ENCODE measurements at places on chromosomes 7 and 10.

GRCh38 chr10:12822893-12823170, 178.7 kb downstream of the CCDC3 start:
- DNase-seq: no peak

GRCh38 chr7:16211402-16211925, 209.9 kb downstream of the CRPPA start:
- no peak for DNase-seq

- no peak for DNase-seq
Measured at GRCh38 chr10:48412933-48413332, 106.5 kb downstream of the MAPK8 start.

DNA sequence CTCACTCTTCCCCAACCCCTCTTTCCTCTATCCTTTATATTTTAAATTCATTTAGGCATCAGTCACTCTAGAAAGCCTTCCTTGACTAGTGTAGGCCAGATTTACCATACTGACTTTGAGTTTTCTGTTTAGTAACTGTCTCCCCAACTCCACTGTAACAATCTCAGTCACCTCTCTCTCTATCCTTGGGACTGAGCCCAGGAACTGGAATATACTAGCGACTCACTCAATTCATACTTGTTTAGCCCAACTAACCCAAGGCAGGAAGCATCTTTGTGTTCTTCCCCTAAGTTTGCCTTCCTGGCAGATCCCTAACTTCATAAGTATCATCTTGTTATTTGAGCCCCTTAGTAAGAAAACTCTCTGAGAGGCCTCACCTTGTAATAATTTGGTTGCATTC, 19.1 kb downstream of the PLCE1 start:
- DNase-seq: no peak

GRCh38 chr10:19815036-19815730, 1.0 kb upstream of the PLXDC2 start:
- DNase-seq: no peak

DNA sequence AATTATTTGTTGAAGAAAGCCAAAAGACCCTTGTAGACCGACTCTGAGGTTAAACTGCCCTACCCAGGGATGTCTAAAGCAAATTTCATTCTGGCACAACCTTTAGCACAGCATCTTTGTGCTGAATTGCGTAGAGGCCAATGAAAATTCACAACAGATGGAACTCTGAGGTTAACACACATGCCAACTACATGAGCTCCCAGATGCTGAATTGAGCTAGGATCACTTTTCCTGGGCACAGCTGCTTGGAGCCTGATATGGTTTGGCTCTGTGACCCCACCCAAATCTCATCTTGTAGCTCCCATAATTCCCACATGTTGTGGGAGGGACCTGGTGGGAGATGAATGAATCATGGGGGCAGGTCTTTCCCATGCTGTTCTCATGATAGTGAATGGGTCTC, 158.0 kb upstream of the PTN start:
- no peak for DNase-seq

- DNase-seq: no peak
Measured at GRCh38 chr10:19918794-19919193, 102.6 kb downstream of the PLXDC2 start.

GRCh38 chr7:27204851-27205322, 5.0 kb upstream of the HOXA13 start:
- no peak for DNase-seq

DNA sequence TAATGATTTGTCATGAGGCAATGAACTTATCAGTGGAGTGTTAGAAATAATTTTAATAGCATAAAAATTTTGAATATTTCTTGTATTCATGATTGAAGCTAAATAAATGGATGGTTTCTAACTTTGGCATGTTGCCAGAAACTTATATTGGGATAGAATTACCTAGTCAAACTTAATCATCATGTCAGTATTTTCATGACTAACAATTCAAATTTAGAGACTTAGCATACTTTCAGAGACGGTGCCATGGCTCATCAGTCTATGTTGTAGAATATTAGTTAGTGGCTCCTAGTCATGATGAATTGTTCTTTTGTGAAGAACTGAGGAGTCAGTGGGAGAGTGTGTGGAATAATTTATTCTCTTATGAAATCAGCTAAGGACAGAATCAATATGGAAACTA, 599.6 kb upstream of the POT1 start:
- DNase-seq: no peak

DNA sequence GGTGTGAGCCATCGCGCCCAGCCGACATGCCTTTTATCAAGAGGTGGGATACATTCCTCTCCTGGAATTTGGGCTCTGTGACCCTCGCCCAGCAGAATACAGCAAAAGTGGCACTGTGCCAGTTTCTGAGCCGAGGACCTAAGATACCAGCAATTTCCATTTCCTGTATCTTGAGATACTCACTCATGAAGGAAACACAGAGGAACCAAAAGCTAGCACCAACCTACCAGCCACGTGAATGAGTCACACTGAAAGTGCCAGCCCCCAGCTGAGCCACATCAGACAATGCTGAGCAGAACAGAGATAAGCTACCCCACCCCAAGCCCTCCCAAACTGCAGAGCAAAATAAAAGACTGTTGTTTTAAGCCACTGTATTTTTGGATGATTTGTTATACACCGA, 56.3 kb downstream of the CACUL1 start:
- peak; percentile 30 for DNase-seq

DNA sequence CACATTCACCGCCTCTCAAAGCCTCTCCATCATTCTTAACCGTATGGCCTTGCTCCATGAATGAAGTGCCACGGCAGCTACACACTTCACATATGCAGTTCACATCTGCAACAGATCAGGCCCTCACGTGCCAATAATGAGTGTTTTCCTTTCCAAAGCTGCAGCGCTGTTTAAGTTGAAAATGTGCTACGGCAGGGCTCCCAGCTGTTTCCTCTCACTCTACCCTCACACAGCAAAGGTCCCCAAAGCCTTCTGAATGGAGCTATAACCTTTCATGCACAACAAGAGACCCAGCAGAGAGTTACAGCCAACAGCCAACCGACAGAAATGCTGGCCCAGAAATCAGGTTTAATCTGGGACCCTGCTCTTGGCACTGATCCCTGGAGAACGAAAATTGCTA, 236.1 kb downstream of the ELMO1 start:
- DNase-seq: no peak

- no peak for DNase-seq
Measured at GRCh38 chr10:43134126-43134905, 3.9 kb upstream of the CSGALNACT2 start.

DNA sequence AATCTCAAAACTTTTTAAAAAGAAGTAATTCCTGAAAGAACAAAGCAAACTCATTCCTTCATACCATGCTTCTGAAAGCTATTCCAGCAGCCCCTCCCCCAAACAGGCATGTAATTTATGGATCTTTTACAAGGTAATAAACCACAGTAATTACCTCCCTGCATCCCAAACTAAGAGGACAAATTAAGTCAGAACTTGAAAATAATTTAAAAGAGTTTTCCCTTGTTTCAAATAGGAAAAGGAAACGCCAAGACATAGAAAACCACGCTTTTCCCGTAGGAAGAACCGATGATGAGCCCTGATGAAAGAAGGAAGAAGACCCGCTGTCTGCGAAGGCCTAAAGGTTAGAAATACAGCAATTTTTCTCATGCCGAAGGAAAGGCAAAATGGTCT, 8.9 kb downstream of the HOXA4 start:
- no peak for DNase-seq

DNA sequence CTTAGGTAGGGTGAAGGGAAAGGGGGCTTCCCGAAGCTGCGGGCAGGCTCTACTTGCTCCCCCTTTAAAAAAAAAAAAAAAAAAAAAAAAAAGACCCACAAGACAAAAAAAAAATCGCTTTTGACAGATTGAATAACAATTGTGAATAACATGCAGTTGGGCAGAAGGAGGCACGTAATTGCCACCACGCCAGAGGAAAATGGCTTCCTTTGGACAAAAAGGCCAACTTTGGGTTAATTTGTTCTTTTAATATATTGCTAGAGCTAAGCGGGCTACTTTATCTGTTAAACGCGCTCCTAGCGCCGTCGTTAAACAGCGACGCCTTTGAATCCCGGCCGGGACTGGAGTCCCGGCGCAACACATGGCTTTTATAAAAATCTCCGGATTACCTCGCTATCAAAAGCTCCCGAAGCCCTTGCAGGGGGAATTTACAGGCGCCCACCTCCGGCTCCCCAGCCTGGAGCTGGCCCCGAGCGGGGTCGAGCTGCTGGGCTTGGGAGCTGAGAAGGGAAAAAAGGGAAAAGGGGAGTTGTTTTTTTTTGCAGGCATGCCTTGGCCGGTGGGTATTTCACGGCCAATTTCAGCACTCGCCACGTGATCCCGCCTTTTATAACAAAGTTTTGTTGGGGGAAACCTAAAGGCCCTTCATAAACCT, 1.2 kb downstream of the HOXA11 start:
- DNase-seq: no peak

DNA sequence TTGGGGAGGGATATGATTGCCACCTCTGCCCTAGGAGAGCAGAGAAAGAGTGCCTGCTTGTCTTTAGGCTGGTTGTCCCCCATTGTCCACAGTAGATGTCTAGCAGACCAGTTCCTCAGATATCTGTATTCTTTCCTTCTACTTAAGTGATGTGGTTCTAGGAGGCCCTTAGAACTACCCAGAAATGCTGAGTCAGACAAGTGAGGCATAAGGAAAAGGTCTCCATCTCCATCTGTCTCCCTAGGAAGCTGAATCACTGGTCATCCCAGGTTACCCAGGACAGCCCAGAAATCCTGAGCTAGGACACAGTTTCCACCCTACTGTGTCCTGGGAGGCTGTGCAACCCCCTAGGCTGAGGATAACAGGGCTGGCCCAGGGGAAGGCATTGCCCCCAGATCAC, 93.4 kb upstream of the INHBA start:
- no peak for DNase-seq

- DNase-seq: no peak
Measured at GRCh38 chr10:113216102-113216501, 266.1 kb downstream of the TCF7L2 start.

DNA sequence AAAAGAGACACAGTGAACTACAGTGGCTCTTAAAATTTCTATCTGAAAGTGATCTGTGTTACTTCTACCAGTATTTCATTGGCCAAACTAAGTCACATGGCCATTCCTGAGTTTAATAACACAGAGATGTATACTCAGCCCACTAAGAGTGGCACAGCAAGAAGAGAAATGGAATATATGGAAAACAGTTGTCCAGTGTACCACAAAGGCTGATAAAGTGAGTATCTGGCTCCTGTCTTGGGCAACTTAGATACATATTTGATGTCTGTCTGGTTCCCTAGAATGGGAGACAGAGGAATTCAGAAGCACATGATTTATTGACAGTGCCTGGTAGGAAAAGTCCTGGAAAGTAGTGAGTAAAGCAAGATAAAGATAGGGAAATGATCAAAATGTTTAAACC, 10.1 kb upstream of the PON1 start:
- DNase-seq: no peak

GRCh38 chr10:4214908-4215307, 429.9 kb upstream of the KLF6 start:
- DNase-seq: no peak

DNA sequence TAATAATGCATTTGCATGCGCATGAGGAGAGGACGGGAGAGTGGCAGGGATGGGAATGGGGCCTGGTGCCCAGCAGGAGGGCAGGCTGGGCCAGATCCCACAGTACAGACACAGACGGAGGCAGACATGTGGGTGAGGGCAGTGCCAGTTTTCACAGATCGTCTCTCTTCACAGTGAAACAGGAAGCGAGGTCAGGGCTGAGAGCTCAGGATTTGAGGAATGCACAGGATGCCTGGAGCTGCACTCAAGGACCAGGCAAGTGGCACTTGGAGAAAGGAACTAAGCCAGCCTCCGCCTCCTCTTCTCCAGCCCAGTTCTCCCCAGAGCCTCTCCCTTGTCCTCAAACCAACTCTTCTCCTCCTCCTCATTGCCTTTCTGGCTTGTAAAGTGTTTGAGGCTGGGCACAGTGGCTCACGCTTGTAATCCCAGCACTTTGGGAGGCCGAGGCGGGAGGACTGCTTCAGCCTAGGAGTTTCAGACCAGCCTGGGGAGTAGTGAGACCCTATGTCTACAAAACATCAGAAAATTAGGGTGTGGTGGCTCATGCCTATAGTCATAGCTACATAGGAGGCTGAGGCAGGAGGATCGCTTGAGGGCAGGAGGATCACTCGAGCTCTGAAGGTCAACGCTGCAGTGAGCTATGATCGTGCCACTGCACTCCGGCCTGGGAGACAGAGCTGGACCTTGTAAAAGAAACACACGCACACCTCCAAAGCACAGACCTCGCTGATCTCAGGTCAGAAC, 115.2 kb downstream of the HIP1 start:
- DNase-seq: no peak

DNA sequence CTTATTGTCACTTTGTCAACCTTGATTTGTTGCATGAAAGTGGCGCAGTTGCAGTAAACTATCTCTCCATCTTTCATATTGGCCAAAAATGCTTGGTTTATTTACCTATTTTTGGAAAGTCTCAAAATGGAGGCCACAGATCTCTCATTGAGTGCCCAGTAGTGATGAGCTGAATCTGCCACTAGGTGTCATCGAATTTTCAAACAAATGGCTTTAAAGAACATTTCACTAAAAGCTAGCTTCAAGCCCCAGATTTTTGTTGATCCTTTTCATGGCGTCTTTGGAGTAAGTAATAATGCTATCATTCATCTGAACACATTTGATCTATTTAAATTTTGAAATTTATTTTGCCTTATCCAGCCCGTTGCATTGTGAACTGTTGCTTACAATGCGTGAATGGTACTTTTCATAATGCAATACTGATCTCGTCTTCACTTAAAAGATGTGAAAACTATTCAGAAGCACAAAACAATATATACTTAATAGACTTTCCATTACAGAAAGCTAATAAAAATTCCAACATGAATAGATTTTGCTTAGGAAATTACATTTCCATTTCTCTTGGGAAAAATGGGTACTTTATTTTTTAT, 236.2 kb downstream of the DNAJB9 start:
- DNase-seq: no peak

GRCh38 chr10:14527134-14527844, 196.6 kb upstream of the FRMD4A start:
- DNase-seq: no peak

GRCh38 chr7:53485354-53485753, 449.9 kb downstream of the POM121L12 start:
- no peak for DNase-seq

GRCh38 chr7:2513702-2514101, 5.9 kb upstream of the LFNG start:
- DNase-seq: no peak

GRCh38 chr7:134856091-134856490, 76.7 kb downstream of the CALD1 start:
- no peak for DNase-seq

DNA sequence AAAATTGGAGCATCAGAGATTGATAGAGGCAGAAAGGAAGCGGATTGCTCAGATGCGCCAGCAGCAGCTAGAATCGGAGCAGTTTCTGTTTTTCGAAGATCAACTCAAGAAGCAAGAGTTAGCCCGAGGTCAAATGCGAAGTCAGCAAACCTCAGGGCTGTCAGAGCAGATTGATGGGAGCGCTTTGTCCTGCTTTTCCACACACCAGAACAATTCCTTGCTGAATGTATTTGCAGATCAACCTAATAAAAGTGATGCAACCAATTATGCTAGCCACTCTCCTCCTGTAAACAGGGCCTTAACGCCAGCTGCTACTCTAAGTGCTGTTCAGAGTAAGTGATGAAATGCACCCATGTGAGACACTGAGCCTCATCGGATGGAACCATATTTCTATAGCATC, 33.1 kb downstream of the STAMBPL1 start:
- DNase-seq: no peak

Data from T-helper 17 cell (primary cell).